GM13977 (cell line): ENCODE measurements at places on chromosomes 1 and 21.

DNA sequence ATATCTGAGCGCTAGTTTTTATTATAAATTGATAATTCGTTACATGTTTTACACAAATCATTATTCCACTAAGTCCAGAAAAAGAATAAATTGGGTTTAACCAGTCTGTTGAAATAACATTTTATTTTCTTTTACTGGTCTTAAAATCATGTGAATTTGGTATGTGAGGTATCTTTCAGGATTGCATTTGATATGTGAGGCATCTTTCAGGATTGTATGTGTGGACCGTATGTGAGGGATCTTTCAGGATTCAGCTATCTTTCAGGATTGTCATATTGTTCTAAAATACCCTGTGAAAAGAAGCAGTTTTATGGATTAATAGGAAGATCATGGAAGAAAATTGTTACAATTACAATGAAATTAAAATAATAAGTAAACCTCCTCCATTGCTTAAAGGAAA lies 42.9 kb downstream of the USP25 start:
- no peak for DNase-seq

- DNase-seq = peak; percentile 96
Observed at GRCh38 chr1:67685067-67685557, at the start of gene GADD45A. TSS of gene GADD45A (plus strand) at chr1:67685201. CDS start at chr1:67685495, 294 bp downstream.

- DNase-seq = no peak
Observed at GRCh38 chr1:155974208-155975115, 3.9 kb downstream of the ARHGEF2 start.

DNA sequence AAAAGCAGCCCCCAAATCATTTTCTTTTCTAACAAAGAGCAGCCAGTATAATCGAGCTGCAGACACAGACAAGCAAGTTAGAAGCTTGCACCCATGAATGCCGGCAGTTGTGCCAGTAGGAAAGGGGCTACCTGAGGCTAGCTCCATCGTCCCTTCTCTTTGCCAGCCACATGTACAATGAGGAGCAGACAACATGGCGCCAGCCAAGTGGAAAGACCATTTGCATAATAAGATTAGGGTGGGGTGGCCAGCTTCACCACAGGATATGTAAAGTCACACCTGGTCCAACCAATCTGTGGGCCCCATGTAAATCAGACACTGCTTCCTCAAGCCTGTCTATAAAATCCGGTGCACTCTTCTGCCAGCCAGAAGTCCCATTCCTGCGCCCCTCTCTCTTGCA lies 103.7 kb downstream of the CCDC185 start:
- no peak for DNase-seq

DNA sequence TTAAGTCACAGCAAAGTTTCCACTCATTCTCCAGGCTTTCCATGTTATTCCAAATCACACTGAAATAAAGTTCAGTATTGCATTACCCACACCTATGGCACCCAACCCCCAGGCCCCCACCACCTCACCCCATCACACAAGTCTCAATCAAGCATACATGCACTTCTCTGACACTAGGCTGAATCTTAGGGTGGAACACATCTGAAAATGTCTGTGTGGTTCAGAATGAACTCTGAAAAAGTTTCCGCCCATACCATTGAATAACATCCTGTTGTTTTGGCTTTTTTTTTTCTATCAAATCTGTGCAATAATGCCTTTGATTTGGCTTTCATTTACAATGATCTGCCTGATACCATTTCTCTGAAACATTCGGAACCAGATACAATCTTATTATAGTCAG lies 25.8 kb upstream of the LRRC8C start:
- no peak for DNase-seq

GRCh38 chr1:37156646-37157045 lies 122.3 kb upstream of the GRIK3 start:
- DNase-seq = no peak

DNA sequence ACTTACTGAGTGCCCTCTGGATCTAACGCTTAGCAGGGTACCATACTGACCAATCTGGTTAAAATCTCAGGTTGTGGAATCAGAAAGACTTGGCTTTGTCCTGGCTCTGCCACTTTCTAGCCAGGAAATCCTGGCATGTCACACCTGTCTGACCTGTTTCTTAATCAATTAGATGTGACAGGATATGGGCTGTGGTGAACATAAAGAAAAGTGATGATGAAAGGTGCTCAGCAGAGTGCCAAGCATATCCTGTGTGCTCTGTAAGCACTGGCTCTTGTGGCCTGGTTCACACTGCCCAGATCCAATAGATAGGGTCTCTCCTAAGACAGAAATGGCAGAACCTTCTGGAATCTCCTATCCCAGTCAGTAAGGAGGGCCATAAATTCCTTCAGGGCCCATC lies 53.9 kb downstream of the PHC2 start:
- no peak for DNase-seq

GRCh38 chr1:182707122-182707521 lies 22.7 kb upstream of the RGS8 start:
- DNase-seq = no peak

DNA sequence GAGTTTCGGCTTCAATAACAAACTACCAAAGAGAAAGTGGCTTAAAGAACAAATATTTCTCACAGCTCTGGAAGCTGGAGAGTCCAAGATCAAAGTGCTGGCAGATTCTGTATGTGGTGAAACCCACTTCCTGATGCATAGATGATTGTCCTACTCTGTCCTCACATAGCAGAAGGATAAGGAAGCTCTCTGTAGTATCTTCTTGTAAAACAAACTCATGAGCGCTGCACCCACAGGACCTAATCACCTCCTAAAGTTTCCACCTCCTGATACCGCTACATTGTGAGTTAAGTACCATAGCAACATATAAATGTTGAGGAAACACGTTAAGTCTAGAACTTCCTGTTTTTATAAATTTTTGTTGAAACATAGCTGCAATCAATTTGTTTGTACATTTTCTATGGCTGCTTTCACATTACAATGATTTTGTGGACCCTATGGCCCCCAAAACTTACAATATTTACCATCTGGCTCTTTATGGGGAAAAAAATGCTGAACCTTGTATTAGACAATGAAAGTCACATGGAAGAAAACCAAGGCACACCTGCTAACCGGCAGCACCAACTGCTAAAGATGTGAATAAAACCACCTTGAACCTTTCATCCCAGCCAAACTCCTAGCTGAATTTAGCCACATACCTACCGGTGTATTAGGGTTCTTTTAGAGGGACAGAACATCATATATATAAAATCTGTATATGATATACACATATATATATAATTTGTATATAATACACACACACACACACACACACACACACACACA lies 1423.4 kb downstream of the NCAM2 start:
- no peak for DNase-seq

- no peak for DNase-seq
Observed at GRCh38 chr1:44733784-44734183, 2.8 kb upstream of the RNU5D-1 start.

GRCh38 chr1:201060586-201060985 lies 37.1 kb upstream of the KIF21B start:
- DNase-seq = no peak
